ENCODE measurements at places on chromosomes 13 and 19.

GRCh38 chr19:18804139-18804601 lies 13.1 kb upstream of the COMP start:
- no peak for DNase-seq

GRCh38 chr13:75645141-75645540 lies 9.0 kb downstream of the LMO7 start:
- DNase-seq: no peak

DNA sequence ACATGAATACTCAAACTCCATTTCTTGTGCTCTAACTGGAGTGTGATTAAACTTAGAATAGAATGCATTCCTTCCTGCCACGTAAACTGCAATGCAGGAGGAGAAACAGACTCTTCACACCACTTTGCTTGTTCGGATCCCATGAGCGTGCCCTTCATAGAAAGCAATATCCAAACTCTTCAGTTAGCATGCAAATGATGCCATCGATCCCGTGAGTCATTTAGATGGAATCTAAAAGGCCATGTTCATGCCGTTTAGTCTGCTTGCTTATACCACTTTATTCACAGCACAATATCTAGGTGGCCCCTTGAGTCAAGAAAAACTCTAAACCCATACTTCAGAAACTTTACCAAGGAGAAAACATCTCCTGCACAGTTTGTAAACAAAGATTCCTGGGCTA lies 225.8 kb downstream of the OXGR1 start:
- DNase-seq: no peak

DNA sequence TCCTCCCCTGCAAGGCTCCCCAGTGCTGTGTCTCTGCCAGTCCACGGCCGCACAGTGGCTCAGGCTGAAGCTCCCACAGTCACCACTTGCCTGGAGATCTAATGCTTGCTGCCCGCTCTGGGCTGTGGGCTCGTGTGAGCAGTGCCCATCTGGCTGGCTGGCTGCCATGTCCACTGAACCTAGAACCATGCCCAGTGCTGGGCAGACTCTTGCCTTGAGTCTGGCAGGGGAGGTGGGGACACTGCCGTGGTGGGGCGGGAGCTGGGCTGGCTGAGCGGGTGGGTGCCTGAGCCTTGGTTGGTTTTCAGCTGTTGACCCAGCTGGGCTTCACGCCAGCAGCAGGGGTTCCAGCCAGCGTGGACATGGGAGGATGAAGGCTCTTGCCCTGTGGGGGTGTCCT lies 52.3 kb downstream of the CRTC1 start:
- DNase-seq: no peak

DNA sequence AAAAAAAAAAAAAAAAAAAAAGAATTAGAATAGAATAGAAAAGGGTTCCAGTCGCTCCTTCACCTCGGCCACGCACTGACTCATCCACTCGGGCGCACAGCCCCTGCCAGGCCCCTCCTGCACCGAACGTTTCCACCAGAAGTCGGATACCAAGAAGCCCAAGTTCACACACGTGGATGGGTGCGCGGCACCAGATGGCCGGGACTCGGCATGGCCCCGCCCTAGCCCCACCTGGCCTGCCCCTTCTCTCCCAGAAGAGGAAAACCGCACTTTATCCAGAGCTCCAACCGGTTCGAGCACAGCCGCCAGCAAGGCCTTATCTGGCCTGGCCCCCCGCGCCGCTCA lies 5.9 kb downstream of the PRR36 start:
- DNase-seq: no peak

DNA sequence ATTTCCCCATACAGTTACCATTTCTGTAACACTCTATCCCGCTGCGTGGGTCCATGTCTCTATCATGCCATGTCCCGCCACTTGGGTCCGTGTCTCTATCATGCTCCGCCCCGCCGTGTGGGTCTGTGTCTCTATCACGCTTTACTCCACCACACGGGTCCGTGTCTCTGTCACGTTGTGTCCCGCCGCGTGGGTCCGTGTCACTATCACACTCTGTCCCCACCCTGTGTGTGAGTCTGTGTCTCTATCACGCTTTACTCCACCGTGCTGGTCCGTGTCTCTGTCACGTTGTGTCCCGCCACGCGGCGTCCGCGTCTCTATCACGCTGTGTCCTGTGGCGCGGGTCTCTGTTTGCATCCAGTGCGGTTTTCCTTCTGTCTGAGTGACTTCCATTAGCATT lies 11.6 kb downstream of the ADPRHL1 start:
- DNase-seq: no peak

- DNase-seq: no peak
Observed at GRCh38 chr13:113607056-113607888, 22.7 kb downstream of the TFDP1 start.

- no peak for DNase-seq
Observed at GRCh38 chr19:11486661-11487503, 6.0 kb upstream of the ELAVL3 start.

GRCh38 chr13:38255600-38255999 lies 94.1 kb upstream of the UFM1 start:
- DNase-seq: no peak

DNA sequence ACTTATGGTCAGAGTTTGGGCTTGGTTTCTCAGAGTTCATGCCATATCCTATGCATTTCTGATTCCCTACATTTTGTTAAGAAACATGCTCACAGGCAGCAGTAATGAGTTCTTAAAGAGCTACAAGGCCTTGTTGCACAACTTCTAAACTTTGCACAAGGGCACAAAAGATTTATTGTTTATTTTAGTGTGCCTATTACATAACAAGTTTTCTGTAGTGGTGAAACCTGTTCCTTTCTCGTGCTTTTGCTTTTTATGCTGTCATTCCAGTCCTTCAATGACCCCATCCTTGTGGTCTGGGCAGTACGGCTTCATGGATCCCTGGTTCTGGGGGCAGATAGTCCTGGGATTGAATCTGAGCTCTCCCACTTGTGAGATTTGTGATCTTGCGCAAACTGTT lies 17.8 kb downstream of the ZNF507 start:
- DNase-seq: no peak

DNA sequence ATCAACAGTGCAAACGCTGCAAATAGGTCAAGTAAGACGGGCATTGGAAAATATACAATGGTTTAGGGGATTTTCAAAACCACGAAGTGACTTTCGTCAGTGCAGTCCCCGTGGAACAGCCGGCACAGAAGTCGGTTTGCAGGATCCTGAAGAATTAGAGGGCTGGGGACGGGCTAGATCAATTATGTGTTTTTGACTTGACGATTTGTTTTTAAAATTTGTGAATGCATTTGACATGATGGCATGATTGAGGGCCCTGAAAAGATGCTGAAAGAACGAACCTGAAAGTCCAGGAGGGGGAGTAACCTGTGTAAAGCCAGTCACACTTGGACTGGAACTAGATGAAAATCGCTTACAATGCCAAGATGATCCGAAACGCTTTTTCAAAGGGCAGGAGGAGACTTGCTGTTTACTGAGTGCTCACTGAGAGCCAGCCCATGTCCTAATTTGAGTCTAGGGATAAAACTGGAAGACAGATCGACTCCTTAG lies 8.9 kb upstream of the DGKH start:
- no peak for DNase-seq

- no peak for DNase-seq
Observed at GRCh38 chr19:2532252-2533071, 56.5 kb downstream of the GADD45B start.

DNA sequence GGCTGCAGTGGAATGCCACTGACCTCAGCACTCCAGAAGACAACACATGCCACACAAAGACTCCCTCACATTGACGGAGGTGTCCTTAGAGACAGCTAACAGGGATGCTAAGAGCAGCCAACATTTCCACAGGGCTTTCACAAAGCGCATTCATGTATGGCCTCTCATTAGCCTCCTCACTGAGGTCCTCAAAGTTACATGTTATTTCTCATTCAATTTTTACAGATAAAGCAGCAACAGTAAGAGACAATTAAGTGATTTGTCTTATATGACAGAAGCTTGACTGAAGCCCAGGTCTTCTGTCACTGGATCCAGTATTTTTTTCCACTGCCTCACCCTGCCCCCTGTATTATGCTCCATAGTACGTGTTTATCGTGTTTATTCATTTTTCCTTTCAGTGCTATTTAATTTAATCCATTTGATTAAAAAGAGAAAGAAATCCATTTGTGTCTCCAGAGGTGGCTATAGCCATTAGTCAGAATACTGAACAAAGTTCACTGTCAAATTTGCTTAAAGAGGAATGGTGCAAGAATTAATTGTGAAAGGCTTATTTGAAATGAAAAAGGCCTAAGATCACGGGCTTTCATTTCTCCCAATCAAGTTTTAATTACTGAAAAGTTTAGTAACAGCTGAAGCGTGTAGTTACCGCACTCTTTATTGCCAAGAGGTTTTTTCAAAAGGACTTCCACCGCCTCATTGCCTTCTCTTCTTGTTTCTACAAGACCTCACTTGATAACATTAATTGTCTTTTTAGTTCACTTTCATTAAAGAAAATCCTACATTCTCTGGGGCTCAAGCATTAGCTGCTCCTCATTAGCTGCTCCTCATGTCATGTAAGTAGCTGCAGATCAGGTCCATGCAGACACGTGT lies 115.0 kb downstream of the COG6 start:
- DNase-seq: no peak

Measured in NCI-H1048 (cell line).